Thoracic aorta (tissue), 2 donors: ENCODE measurements at places on chromosomes 3 and 15. TPM values are rescaled to one million over a fixed set of nuclear protein-coding genes. Genes with fewer than 3 reads are reported as not detected.

DNA sequence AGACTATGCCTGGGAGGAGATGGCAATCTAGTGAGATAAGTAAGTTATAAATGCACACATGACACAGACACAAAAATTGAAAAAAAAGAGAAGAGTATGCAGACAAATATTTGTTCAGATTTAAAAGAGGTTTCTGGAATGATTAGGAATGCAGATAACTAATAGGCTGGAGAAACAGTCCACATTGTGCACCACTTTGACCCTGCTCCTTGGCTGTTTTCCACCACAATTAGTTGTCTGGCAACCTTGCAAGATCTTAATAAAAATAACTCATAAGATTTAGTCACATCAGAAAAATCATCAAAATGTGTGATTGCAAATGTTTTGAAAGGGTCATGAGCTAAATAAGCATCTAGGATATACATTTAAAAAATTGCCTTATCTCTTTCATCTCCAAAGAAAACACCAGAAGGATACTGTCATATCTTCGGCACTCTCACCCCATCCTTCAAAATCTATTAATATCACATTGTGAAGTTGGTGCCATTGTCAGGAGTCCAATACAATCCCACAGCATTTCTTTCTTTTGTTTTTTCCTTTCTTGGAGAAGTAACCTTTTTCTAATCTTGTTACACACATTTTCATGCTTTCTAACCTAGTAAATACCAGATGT is 153.7 kb upstream of the KCNMB2 start:
- H3K4me1 ChIP-seq, result peaks cover 56% of the 10 kb centered on the region
- H3K27me3 ChIP-seq, result no peaks in the 10 kb centered on the region
- no peaks in the 10 kb centered on the region for H3K36me3 ChIP-seq
- no peak overlapping the region for H3K4me3 ChIP-seq
- H3K27ac ChIP-seq, result peak overlapping the region; percentile 30
- no peak for DNase-seq

- DNase-seq, result no peak
- no peak overlapping the region for H3K27ac ChIP-seq
- H3K36me3 ChIP-seq, result no peaks in the 10 kb centered on the region
- H3K4me3 ChIP-seq, result no peak overlapping the region
- no peaks in the 10 kb centered on the region for H3K27me3 ChIP-seq
Measured at GRCh38 chr15:92533298-92533697, 122.3 kb downstream of the FAM174B start.

- peak overlapping the region; percentile 67 for H3K4me3 ChIP-seq
- no peaks in the 10 kb centered on the region for H3K27me3 ChIP-seq
- peaks cover 27% of the 10 kb centered on the region for H3K4me1 ChIP-seq
- no peaks in the 10 kb centered on the region for H3K36me3 ChIP-seq
- no peak for DNase-seq
Measured at GRCh38 chr15:80072285-80072994, 13.0 kb downstream of the ZFAND6 start.

MAP1A gene
- 39.4 TPM for total RNA-seq

DNA sequence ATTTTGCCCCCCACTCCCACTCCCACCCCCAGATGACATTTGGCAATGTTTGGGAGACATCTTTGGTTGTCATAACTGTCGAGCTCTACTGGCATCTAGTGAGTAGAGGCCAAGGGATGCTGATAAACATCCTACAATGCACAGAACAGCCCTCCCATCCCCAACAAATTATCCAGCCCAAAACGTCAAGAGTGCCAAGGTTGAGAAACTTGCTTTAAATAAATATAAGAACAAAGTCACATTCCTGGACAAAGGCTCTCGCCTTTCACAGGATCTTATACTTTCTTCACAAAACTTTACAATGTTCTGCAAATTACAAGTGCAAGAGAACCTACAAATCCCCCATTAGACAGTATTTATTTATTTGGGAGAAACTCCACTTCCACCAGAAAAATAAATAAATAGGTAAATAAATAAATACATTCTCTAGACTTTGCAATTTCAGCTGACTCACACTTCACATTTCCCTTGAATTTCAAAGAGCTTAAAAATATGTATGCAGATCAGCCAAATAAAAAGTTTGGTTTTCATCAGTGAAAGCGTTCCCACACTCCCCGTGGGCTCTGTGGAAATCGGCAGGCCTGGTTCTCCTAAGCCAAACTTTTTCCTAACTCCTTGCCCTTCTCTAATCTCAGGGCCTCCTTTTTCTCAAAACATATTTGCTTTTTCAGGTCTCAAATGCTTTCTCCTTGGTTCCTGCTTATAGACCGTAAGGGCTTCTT is 12.7 kb upstream of the CPA3 start:
- DNase-seq, result no peak
- no peaks in the 10 kb centered on the region for H3K4me1 ChIP-seq
- no peaks in the 10 kb centered on the region for H3K36me3 ChIP-seq
- no peak overlapping the region for H3K4me3 ChIP-seq

- H3K4me1 ChIP-seq, result no peaks in the 10 kb centered on the region
- DNase-seq, result no peak
- no peak overlapping the region for H3K4me3 ChIP-seq
- H3K27me3 ChIP-seq, result no peaks in the 10 kb centered on the region
Measured at GRCh38 chr15:27958911-27959578, 140.1 kb downstream of the OCA2 start.

CYP8B1 gene
- not detected for total RNA-seq

DNA sequence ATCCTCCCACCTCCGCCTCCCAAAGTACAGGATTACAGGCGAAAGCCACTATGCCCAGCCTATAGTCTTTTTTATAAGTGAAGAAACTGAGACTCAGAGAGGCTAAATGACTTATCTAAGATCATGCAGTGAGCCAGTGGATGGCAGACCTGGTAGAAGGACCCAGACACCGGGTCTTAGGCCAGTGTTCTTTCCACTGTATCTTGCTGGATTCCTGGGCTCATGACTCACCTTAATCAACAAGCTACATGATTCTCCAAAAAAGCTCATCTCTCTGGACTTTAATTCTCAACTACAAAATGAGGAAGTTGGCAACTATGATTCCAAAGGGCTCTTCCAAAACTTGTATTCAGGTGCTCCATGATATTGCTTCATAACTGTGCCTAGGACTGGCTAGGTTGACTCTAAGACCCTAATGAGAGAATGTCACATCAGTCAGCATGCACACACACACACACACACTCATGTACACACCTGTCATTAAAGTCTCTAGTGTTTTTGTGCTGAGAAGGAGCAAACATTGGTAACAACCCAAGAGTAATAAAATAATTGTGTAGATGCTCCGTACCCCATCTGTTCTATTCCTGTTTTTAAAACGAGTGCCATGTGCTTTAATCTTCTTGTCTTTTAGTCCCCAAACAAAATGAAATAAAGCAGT is 89.7 kb upstream of the SLC4A7 start:
- DNase-seq, result no peak
- peaks cover 58% of the 10 kb centered on the region for H3K4me1 ChIP-seq
- no peaks in the 10 kb centered on the region for H3K27me3 ChIP-seq
- no peaks in the 10 kb centered on the region for H3K36me3 ChIP-seq
- H3K4me3 ChIP-seq, result no peak overlapping the region
- H3K27ac ChIP-seq, result peak overlapping the region; percentile 5

HDC gene
- 8.3 TPM for total RNA-seq

DNA sequence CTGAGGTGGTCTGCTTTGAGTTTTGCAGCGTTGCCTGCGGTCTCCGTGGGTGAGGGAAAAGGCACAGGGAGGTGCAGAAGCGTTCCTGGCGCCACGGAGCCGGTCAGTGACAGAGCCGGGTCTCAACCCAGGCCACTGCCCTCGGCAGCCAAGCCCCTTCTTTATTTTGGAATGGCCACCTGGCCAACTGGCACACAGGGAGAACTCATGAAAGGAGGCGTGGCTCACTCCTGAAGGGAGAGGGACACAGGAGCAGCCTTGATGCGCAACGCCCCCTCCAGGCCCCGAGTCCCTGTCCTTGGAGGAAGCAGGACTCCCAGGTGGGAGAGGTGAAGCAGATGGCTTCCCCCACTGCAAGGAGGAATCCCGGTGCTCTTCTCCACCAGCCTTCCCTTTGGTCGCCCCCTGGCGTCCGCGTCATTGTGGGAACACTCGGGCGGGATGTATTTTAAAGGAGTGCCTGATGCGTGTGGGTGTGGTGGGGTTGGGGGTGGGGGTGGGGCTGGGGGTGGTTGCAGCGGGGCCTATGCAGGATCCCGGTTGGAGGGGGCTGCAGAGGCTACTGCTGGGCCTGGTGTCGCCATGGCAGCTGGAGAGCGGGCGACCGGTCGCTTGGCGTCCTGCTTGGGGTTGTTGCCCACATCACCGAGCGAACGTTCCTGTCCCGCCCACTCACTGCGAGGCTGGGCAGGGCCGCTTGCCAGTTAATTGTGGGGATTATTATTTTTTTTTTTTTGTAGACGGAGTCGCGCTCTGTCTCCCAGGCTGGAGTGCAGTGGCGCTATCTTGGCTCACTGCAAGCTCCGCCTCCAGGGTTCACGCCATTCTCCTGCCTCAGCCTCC is 32.6 kb downstream of the APBA2 start:
- H3K4me3 ChIP-seq, result no peak overlapping the region
- no peaks in the 10 kb centered on the region for H3K4me1 ChIP-seq
- H3K27me3 ChIP-seq, result no peaks in the 10 kb centered on the region

FGF12 gene
- total RNA-seq, result not detected

ABI3BP gene
- total RNA-seq, result 185 TPM

HMG20A gene
- 47.3 TPM for total RNA-seq
